EH (cell line): ENCODE measurements at places on chromosomes 5 and 9.

- DNase-seq: no peak
These were observed 12.8 kb downstream of the AFAP1L1 start for GRCh38 chr5:149284501-149284900.

DNA sequence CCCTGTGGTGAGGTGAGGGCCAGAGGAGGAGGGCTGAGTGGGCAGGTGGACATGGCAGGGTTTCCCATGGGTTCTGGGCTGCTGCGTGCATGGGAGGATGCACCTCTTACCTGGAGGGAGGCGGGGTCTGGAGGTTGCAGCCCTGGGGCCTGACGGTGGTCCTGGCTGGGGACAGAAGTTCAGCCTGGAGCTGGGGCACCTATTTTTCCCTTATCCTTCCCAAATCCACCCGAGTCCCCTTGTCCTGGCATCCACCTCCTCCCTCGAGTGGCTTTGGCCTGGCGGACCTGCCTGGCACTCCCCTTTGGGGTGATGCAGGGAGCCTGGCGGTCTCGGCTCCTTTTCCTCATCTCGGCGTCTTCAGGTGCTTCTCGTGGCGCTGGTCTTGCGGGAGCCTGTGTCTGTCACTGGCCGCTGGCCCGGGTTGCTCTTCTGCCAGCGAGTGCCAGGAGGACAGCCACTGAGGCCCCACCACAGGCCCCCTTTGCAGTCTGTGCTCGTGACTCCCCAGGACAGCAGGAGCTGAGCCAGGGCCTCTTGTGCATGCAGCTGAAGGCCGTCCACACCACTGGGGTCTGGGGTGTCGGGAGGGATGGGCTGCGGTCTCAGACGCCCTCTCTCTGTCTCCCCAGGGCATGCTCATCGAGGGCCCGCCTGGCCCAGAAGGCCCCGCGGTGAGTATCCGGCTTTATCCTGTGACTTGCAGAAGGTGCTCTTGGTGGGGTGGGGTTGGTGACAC is 96.4 kb downstream of the COL5A1 start:
- DNase-seq: no peak

GRCh38 chr5:78113689-78114264 is 180.7 kb downstream of the AP3B1 start:
- no peak for DNase-seq

DNA sequence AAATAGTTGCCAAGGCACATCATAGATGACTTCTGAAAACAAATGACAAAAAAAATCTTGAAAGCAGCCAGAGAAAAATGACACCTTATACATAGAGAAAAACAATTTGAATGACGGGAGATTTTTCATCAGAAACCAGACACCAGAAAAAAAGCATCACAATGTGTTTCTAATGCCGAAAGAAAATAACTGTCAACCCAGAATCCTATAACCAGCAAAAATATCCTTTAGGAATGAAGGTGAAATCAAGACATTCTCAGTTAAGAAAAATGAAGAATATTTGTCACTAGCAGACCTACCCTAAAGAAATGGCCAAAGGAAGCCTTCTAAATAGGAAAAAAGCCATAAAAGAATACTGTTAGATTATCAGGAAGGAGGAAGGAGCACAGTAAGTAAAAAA is 54.0 kb downstream of the SPTLC1 start:
- DNase-seq: no peak

DNA sequence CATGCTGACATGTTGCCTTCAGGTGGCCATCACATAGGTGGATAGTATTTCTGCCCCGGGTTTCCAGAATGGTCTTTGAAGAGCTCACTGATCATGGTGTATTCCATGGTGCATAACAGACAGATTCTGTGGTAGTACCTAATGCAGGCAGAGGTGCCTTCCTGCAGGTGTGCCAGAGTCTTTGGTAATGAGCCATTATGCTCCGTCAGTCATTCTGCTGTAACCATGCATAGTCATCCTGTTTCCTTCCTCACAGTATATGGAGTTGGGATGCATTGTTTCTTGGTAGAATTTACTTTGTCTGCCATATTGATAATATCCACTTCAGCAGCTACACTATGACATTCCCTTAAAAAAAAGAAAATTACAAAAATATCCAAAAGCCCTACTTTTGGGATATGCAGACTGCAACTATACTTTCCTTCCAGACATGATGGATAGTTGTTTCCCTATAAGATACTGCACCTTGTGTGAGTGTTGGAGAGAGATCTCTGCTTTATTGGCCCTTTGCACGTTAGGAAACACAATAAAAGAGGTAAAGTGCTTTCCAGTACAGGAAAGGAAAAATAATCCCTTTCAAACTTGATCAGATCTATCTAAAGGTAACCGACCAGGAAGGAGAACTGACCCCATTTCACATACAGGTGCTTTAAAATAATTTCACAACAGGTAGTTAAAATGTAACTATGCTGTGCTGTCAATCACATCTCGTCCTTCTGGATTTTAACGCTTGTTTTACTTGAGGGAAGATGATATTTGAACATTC is 537.5 kb upstream of the WWC1 start:
- no peak for DNase-seq

DNA sequence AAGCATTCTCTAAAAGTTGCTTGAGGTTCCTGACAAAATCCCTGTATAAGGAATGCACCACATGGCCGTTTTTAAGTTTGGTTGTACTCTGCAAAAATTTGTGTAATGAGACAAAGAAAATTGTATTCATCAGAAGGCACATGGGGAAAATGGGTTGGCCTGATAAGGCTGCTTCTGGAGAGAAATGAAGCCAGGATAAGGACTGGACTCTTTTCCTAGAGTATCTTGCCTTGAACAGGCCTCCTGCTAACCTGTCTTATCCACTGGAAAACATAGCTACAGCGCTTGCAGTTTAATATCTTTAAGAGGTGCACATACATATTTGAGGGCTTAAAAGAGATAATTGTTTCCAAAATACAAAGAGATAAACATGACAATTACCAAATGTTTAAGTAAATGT is 41.4 kb upstream of the IFNK start:
- DNase-seq: no peak

GRCh38 chr9:119487118-119487827 is 118.0 kb upstream of the BRINP1 start:
- no peak for DNase-seq

- peak; percentile 87 for DNase-seq
These were observed 4.8 kb upstream of the SMU1 start for GRCh38 chr9:33081128-33081851.

- DNase-seq: peak; percentile 7
These were observed 104.1 kb downstream of the CRB2 start for GRCh38 chr9:123460091-123460490.

- no peak for DNase-seq
These were observed 21.9 kb upstream of the TXN start for GRCh38 chr9:110278080-110278707.

GRCh38 chr9:112271466-112272098 is 61.8 kb downstream of the PTBP3 start:
- DNase-seq: peak; percentile 25

- no peak for DNase-seq
These were observed 110.2 kb downstream of the LHFPL2 start for GRCh38 chr5:78538240-78538850.

GRCh38 chr9:136673975-136674785 is 11.5 kb downstream of the EGFL7 start:
- DNase-seq: no peak

DNA sequence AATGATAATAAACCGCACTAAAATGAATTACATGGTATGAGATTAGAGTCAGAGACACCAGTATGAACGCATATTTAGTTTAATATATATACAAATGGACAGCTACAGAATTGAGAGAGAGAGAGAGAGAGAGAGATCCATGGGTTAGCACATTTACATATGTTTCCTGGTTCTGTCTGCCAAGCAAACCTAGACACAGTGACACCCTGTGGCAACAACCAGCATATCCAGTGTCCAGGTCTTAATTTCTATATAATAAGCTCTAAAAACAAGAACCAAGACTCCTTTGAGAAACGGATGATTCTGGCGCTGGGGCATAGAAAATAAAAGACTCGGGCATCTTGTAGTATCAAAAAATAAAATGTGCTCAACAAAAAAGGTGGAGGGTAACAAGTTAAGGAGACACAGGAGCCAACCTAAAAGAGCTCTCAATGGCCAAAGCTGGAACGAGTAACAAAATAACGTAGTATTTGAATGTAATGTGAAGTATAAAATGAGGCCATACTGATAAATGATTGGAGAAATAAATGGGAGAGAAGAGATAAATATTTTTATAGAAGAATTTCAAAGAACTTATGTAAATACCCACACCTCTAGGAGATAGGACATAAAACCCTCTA is 84.5 kb downstream of the RFX3 start:
- peak; percentile 66 for DNase-seq

- DNase-seq: no peak
These were observed 48.1 kb downstream of the VAV2 start for GRCh38 chr9:133943781-133944745.

DNA sequence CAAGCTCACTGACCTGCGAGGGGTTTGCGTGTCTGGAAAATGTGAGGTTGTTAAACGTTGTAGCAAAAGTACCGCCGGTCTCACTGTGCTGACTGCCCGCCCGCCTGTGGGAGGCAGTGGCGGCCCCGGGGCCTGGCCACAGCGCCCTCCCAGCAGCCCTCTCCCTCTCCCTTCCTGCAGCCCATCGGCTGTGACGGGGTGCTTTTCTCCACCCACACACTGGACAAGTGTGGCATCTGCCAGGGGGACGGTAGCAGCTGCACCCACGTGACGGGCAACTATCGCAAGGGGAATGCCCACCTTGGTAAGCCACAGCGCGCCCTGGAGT is 6.2 kb downstream of the ADAMTSL2 start:
- no peak for DNase-seq

- DNase-seq: no peak
These were observed 84.6 kb upstream of the DNAH5 start for GRCh38 chr5:14028938-14029584.

DNA sequence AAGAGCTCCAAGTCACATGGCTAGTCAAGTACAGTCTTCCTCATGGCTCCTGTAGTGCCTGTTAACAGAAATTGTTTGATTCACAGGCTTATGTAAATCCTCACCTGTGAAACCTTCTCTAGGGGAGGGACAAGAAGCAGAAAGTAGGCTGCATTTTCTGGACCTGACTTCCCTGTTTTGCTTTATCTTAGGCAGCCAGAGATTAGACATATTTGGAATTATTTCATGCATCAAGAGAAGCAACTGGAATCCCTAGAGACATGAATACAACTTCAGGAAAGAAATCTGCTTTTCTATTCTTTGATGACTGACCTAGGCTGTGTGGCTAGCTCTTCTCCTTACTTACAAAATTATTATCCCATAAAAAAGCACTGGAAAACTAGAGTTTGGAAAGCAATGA is 52.3 kb downstream of the CAST start:
- no peak for DNase-seq

- peak; percentile 87 for DNase-seq
These were observed 449.5 kb upstream of the TRPC7 start for GRCh38 chr5:136814619-136815378.

DNA sequence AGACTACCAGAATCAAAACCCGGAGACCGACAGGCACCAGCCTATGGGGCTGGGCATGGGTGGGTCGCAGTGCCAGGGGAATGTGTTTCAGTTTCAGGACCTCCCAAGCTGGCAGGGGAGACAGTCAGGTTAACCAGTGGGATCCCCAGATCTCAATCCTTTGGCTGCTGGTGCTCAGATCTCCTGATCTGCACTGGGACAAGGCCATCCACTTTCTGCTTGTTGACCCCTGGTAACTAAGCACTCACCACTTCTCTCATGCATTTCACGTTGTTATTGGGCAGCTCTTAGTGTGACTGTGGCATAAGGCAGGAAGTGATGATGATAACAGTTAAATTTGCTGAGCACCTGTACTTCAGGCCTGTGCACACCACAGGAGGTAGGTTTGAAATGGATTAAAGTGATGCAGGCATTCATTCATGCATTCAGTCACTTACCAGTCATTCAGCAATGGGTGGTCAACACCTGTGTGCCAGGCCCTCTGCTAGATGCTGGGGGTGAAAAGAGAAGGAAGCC is 42.1 kb upstream of the STXBP1 start:
- peak; percentile 50 for DNase-seq

DNA sequence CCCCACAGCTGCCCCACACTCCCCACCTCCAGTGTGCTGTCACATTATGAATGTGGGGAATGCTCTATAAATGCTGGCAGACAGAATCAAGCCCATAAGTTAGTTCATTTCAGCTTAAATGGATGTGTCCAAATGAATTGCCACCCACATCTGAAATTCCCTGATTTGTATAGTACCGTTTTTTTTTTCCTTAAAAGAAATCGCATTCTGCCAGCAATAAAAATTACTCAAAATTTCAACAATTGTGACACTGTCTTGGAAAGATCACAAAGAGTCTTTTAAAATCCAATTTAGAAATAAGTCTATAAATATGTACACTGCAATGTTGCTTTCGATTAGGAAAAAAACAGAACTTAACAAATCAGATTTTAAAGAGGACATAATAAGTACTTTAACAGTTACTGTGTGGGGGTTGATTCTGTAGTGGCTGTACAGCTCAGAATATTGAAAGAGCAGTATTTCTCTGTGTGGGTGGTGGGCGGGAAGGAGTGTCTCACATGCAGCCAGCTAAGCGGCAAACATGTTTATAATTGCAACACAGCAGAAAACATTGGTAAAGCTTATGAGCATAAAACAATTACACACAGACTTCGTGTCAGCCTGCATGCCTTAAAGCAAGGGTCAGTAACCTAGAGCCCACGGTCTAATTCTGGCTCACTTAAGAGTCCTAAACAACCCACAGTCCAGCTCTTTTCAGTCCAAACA is 24.9 kb upstream of the CSNK1G3 start:
- DNase-seq: no peak

DNA sequence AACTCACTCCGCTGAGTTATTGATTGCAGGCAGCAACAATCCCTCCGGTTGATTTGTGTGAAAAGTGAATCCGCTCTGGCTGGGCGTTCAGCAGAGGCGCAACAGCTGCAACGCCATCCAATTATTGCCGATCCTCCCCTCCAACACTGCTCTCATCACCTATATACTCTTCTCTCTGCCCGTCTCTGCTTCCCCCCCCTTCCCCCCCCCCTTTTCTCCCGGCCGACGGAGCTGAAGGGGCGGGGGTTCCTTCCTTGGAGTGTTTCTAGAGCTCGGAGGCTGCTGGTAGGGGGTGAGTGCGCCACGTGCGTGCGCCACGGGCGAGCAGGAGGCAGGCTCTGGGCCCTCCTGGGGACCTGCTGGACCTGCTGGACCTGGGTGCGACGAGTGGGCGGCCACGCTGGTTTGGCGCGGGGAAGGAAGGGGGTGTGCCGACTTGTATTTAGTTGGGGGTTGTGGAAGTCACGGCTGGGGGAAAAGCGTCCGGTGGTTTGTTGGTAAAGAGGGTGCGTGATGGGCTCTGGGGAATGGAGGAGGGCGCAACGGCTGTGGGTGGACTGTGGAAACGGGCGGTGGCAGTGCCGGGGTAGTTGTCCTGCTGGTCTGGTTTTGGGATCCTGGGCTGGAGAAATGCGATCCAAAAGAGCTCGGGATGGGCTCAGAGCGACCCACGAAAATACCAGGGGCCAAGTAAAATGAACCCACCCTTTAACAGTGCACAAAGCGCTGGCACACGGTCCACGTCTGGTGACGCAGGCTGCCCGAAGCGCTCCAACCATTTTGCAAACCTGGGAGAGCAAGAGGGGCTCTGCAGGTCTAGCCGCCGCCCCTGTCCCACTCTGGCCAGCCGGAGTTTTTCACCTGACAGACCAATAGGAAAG is 6.4 kb upstream of the MEF2C start:
- DNase-seq: no peak

- DNase-seq: no peak
These were observed 424.3 kb upstream of the DMAC1 start for GRCh38 chr9:8223861-8224260.

- no peak for DNase-seq
These were observed 40.9 kb downstream of the RAD23B start for GRCh38 chr9:107323836-107324585.
